NCI-H187 (cell line): ENCODE measurements at places on chromosomes 2 and 18.
A peak's percentile ranks its signal among the peaks of the same experiment; 100 is the strongest.

DNA sequence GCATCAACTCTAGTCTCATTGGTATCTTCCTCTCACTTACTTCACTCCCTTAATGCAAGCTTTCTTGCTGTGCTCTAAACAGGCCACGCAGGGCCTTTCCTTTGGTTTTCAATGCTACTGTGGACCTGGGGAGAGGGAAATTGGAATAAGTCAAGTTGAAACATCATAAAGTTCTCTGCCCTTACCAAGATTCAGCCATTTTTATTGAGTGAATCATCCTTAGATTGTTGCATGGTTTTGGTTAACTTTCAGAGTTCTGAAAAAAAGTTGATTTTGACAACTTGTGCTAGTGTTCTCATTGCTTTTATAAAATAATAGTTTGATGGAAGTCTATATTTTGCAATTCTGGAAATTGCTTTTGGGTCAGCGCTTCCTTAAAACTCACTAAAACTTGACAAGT is 852.8 kb upstream of the ACVR2A start:
- no peak for DNase-seq

- DNase-seq = no peak
Measured at GRCh38 chr18:7363338-7363737, 132.4 kb downstream of the LRRC30 start.

- no peak for DNase-seq
Measured at GRCh38 chr2:205148755-205149154, 533.5 kb upstream of the NRP2 start.

GRCh38 chr2:10634495-10634894 is 55.3 kb downstream of the NOL10 start:
- no peak for DNase-seq

DNA sequence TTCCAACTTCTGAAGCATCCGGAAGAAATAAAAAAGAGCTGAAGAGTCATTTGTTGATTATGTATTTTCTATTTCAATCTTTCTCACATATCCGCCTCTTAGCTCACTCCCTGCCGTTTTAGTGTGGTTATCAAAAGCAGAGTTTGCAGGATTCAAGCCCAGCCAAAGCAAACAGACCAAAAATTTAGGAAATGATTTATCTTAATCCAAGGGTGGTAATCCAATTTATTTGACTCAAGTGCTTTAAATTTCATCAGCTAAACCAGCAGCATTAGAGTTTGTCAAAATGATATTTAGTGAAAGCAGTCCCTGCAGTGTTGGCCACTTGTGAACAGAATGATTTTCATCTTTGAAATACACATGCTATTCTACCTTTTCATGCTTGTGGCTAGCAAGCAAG is 129.3 kb upstream of the CCDC68 start:
- no peak for DNase-seq

DNA sequence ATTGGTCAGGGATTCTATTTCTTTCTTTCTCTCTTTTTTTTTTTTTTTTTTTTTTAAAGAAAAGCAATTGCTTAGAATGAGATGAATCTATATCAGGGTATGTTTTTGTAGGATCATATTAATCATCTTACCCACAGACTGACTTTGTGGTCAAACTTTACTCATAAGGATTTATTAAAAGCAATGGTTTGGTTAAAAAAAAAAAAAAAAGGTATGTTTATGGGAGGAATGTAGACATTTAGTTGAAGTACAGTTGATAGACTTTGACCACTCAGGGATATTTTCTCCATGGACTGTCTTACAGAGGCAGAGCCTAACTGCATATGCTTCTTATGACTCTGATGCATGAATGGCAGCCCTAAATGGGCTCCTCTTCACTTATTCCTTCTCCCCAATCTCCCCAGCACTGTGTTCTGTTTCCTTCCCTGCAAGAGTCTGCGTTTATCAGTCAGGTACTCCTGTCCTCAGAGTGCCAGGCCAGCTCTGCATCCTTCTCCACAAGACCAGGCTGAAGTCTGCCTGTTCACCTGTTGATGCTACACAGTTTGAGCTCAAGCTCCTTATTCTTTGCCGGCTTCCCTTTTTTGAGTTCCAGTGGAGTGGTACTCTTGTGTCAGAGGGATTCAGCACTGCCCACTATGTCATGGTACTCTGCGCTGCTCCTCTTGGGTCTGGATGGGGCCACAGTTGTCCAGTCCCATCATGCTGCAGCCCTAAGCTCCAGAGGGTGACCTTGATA is 24.3 kb downstream of the CRIM1 start:
- no peak for DNase-seq

- DNase-seq = no peak
Measured at GRCh38 chr2:69469784-69470183, 32.5 kb upstream of the NFU1 start.

DNA sequence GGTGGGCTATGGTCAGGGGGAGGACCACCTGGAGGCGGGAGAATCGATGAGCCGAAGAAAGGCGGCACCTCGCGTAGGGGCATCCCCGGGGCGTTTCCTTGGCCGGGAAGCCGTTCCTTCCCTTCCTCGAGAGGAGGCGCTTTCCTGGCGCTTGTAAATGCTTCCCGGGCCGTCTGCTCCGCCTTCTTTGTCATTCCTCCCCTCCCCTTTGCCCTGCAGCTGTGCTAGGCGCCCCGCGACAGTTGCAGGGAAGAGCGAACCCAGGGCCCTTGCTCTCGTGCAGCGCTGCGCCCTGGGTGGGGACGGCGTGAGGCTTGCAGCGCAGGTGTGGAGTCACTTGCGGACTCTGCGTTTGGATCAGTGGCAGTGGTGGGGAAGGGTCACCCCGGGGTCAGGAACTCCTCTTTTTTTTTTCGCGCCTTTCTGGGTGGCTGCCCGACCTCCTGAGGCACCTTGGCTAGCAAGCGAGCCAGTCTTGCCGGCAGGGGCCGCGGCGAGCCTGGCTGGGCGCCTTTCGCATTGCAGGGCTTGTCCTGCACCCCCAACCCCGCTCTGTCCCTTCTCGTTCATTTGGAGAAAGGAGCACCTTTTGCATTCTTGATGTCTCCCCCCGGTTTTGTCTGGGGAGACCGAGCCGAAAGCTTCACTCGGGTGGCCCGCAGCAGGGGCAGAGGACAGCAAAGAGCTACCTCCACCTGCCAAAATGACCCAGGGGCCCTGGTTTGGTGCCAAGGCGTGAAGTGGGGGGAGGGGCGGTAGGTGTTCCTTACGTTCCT is 858 bp downstream of the KCNS3 start:
- DNase-seq = peak; percentile 45

DNA sequence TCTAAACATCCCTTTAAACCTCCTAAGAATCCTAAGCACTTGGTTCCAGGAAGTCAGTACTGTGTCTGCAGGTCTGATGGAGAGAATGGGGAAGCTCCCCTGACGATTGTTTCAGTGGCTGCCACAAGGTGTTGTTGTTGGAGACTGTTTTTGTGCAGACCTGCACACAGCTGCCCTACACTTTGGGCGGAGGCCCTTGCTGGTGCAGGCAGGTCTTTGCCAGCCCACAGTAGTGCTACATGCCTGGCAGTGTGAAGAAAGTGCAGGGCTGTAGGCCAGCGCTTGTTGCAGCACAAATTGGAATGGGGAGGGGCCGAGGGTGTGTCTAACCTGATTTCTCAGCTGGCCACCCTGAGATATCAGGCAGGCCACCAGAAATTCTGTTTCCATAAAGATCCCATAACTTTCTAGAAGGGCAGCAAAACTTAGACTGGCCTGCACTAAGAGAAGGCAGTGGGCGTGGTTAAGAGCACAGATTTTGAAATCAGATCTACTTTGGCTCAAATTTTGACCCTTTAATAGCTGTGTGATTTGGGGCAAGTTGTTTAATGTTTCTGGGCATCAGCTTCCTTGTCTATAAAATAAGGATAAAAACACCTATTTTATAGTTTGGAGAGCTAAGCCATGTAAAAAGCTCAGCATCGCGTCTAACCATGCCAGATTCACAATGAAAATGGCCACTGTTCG is 83.7 kb upstream of the SLC1A4 start:
- DNase-seq = no peak

DNA sequence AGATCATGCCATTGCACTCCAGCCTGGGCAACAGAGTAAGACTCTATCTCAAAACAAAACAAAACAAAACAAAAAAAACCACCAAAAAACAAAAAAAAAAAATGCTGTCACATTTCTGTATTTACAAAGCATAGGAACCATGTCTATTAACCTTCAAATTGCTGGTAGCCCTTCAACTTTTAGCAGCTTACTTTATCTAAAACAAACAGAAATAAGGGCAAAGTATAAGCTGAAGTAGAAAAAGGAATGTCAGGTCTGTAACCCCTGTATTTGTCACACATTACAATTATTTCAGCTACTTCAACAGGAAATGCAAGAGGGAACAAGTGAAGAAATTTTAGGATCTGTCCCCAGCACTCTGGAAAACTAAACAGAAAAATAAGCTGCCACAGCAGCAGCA is 25.4 kb downstream of the TYMS start:
- DNase-seq = no peak

GRCh38 chr2:167492486-167492885 is 604.2 kb downstream of the XIRP2 start:
- DNase-seq = no peak

GRCh38 chr2:11305958-11306357 is 38.5 kb downstream of the ROCK2 start:
- no peak for DNase-seq

- no peak for DNase-seq
Measured at GRCh38 chr18:74778191-74778847, 180.6 kb downstream of the ZNF407 start.

DNA sequence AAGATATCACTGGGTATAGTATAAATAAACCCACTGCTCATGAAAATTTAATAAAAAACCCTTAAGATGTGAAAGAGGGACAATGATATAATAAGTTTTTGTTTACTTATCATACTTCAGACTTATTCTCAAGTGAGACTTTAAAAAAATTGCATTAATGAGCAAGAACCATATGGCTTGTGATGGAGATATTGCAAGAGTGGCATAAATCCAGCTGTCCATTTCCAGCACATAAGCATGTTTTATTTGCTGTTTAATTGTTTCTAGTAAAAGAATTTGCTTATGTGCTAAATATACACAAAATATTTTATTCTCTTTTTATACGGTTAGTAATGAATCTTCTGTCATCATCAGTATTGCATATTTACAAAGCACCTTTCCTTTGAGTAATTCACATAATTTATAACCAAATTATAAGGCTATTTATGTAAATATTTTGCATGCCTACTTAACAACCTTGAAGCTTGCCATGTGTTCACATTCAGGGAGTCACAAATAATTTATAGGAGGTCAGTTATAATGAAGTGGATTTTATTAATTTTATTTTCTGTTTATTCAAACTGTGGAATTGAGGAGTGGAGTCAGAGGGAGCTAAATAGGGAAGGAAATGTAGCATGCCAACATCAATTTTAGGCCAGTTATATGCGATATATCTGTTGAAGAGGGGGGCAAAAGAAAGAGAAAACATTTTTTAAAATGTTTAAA is 318.5 kb upstream of the CWC22 start:
- no peak for DNase-seq

- no peak for DNase-seq
Measured at GRCh38 chr2:203071148-203071547, 56.5 kb downstream of the NBEAL1 start.

GRCh38 chr2:179129574-179130238 is 79.8 kb upstream of the CCDC141 start:
- no peak for DNase-seq

DNA sequence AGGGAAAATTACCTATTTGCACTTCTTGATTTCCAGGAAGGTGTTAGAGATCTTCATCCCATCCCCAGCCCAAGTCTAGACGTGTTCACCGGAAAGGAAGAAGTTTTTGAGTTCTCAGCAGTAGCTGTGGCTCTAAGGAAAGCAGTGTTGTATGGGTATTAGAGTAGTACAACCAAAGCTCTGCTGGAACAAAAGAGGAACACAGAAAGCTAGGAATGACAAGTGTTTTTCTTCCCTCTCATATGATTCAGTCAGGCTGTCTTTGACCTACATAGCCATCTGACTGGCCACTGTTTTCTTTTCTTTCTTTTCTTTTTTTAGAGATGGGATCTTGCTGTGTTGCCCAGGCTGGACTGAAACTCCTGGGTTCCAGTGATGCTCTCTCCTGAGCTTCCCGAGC is 82.7 kb upstream of the SLC39A10 start:
- DNase-seq = no peak

DNA sequence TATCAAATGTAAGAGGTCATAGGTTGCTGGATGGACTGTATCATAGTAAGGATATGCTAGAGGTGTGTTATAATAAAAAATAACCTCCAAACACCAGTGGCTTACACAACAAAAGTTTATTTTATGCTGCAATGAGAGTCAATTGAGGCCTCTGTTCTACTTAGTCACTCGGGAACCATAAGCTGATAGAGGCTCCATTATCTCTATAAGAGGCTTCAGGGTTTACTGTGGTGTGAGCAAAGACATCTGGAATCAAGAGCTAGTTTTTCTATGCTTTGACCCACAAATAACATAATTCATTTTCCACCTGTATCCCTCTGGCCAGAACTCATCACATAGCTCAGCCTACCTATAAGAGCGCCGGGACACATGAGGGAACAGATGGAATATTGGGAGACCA is 47.5 kb upstream of the NEMP2 start:
- DNase-seq = no peak

GRCh38 chr18:68035774-68036522 is 519.4 kb upstream of the DSEL start:
- DNase-seq = no peak

GRCh38 chr18:12236934-12237832 is 17.0 kb upstream of the CIDEA start:
- no peak for DNase-seq

DNA sequence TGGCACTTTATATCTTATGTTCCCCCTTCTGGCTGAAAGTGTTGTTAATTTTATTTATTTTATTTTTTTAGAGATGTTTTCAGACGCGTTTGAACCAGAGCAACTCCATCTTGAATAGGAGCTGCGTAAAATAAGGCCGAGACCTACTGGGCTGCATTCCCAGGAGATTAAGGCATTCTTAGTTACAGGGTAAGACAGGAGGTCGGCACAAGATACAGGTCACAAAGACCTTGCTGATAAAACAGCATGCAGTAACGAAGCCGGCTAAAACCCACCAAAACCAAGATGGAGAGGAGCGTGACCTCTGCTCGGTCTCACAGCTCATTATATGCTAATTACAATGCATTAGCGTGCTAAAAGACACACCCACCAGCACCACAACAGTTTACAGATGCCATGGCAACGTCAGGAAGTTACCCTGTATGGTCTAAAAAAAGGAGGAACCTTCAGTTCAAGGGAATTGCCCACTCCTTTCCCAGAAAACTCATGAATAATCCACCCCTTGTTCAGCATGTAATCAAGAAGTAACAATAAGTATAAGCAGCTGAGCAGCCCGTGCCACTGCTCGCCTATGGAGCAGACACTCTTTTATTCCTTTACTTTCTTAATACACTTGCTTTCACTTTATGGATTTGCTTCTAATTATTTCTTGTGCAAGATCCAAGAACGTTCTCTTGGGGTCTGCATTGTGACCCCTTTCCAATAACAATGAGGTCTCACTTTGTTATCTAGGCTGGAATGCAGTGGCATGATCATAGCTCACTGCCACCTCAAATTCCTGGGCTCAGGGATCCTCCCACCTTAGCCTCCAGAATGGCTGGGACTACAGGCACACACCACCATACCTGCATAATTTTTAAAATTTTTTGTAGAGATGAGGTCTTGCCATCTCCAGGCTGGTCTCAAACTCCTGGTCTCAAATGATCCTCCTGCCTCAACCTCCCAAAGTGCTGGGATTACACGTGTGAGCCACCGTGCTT is 55.9 kb downstream of the CACNB4 start:
- no peak for DNase-seq
